Activated CD4-positive, alpha-beta T cell treated with anti-CD3 and anti-CD28 coated beads for 36 hours (primary cell): ENCODE measurements at places on chromosomes 7 and 10. TPM values are rescaled to one million over a fixed set of nuclear protein-coding genes. Genes with fewer than 3 reads are reported as not detected.
A peak's percentile ranks its signal among the peaks of the same experiment; 100 is the strongest.

GRCh38 chr7:146875237-146875785, 758.7 kb downstream of the CNTNAP2 start:
- no peak for DNase-seq
- no peak overlapping the region for H3K27ac ChIP-seq
- no peaks in the 10 kb centered on the region for H3K27me3 ChIP-seq
- no peaks in the 10 kb centered on the region for H3K4me1 ChIP-seq
- no peaks in the 10 kb centered on the region for H3K36me3 ChIP-seq

- H3K4me3 ChIP-seq: no peak overlapping the region
- no peaks in the 10 kb centered on the region for H3K36me3 ChIP-seq
These were observed 92.6 kb downstream of the TFEC start for GRCh38 chr7:115937960-115938359.

- H3K4me3 ChIP-seq: no peak overlapping the region
- H3K27ac ChIP-seq: peak overlapping the region; percentile 16
- H3K36me3 ChIP-seq: peaks cover 12% of the 10 kb centered on the region
These were observed 41.9 kb downstream of the MKI67 start for GRCh38 chr10:128084364-128084763.

DNA sequence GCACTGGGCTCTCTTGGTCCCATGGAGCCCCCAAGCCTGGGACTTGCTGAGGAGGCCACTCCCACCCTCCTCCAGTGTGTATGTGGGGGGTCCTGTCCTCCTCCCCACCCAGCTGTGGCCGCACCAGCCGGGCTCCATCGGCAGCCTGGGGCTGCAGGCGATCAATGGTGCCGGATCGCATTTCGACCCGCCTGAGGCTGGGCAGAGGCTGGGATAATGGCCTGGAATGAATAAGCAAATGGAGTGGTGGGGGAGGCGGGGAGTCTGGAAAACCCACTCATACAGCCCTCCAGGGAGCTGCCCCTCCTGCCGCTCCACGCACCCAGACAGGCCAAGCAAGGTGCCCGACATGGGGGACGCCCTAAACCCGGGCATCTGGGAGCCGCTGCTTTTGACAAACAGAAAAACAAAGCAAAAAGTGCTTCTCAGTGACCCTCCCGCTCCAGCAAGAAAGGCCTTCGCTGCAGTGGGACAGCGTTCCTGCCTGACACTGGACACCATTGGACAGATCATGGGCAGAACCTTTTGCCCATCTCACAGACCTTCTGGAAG, 160.5 kb downstream of the NRF1 start:
- no peak overlapping the region for H3K27ac ChIP-seq
- H3K4me1 ChIP-seq: no peaks in the 10 kb centered on the region
- peaks cover 5% of the 10 kb centered on the region for H3K27me3 ChIP-seq
- H3K4me3 ChIP-seq: no peak overlapping the region
- H3K36me3 ChIP-seq: no peaks in the 10 kb centered on the region

- no peak overlapping the region for H3K27ac ChIP-seq
- DNase-seq: no peak
- H3K4me3 ChIP-seq: no peak overlapping the region
- H3K36me3 ChIP-seq: no peaks in the 10 kb centered on the region
- H3K27me3 ChIP-seq: peaks cover 17% of the 10 kb centered on the region
These were observed 3.1 kb downstream of the ELAPOR2 start for GRCh38 chr7:87056346-87056745.

Gene NKX1-2
- not detected for total RNA-seq
